ENCODE measurements at places on chromosomes 1 and 21. TPM values are rescaled to one million over a fixed set of nuclear protein-coding genes. Genes with fewer than 3 reads are reported as not detected.

Gene PPIAL4G
- not detected for total RNA-seq

Gene KCNN3
- total RNA-seq, result 0.09 TPM

Gene CFAP298
- 14.1 TPM for total RNA-seq

Gene KCNT2
- total RNA-seq, result 8.0 TPM

Gene CTTNBP2NL
- total RNA-seq, result 24.4 TPM

Gene RGSL1
- not detected for total RNA-seq

All from fibroblast of the aortic adventitia (primary cell).